Lung (tissue), 17 donors: ENCODE measurements at places on chromosomes 1 and 21. TPM values are rescaled to one million over a fixed set of nuclear protein-coding genes. Genes with fewer than 3 reads are reported as not detected.

RNASEL gene
- 9.7 TPM for total RNA-seq

LAMB3 gene
- 72.6 TPM for total RNA-seq

FAM177B gene
- total RNA-seq, result 0.54 TPM

TCHHL1 gene
- not detected for total RNA-seq

DNA sequence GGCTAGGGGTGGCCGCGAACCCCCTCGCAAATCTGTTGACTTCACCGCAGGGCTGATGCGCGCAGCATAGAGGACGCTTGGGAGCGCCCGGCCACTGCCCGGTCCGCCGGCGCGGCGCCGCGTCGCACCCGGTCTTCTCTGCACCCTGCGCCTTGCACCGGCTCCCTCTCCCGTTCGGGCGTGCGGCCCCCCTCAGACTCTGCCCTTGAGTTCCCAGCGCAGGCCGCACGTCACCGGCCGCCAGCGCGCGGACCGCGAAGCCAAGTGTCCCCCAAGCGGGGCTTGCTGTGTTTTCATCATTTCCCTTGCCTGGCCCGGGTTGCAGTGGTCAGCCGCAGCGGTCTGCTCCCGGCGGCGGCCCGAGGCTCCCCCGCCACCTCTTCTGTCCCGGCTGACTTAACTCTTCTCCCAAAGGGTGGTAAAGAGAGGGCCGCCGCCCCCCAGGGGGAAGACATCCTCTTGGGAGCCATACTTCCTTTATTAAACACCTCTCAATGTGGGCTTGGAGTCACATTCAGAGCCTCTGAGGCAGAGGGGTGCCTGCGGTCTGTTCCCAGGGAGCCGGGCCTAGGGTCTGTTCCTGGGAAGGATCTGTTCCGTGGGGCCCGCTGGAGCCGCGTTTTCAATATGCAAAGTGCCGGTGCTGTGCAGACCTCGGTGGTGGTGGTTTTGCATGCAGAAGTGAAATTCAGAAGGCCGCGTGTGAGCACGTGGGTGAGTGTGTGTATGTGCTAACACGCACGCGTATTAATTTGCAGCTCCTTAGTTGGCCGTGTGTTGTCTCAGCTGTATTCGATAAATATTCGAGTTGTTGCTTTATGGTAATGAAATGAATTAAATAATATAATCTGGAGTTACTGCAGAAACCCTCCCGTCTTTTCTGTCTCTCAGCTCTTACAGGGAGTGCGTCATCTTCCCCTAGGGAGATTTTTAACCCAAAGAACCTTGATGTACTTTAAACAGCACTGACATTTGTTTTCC, 17.6 kb downstream of the PBX1 start:
- peak overlapping the region; percentile 44 for H3K27ac ChIP-seq
- peak; percentile 73 for DNase-seq
- H3K4me1 ChIP-seq, result peaks cover 12% of the 10 kb centered on the region
- no peaks in the 10 kb centered on the region for H3K27me3 ChIP-seq

GRCh38 chr1:84031802-84032327, 32.9 kb upstream of the TTLL7 start:
- H3K27me3 ChIP-seq, result no peaks in the 10 kb centered on the region
- peak; percentile 3 for DNase-seq
- H3K36me3 ChIP-seq, result no peaks in the 10 kb centered on the region

GRCh38 chr1:47766832-47767740, 230.1 kb downstream of the TRABD2B start:
- no peak for DNase-seq
- H3K36me3 ChIP-seq, result no peaks in the 10 kb centered on the region
- H3K4me3 ChIP-seq, result no peak overlapping the region
- H3K27me3 ChIP-seq, result no peaks in the 10 kb centered on the region

- no peaks in the 10 kb centered on the region for H3K4me1 ChIP-seq
- DNase-seq, result peak; percentile 74
- H3K27ac ChIP-seq, result peak within 1 kb of the TSS; percentile 78
- H3K27me3 ChIP-seq, result no peaks in the 10 kb centered on the region
- peak within 1 kb of the TSS; percentile 81 for H3K4me3 ChIP-seq
Observed at GRCh38 chr1:201888282-201889089, at the start of gene SHISA4. Gene SHISA4 (plus strand): TSS chr1:201888898. CDS start chr1:201888995, 97 bp downstream.

DNA sequence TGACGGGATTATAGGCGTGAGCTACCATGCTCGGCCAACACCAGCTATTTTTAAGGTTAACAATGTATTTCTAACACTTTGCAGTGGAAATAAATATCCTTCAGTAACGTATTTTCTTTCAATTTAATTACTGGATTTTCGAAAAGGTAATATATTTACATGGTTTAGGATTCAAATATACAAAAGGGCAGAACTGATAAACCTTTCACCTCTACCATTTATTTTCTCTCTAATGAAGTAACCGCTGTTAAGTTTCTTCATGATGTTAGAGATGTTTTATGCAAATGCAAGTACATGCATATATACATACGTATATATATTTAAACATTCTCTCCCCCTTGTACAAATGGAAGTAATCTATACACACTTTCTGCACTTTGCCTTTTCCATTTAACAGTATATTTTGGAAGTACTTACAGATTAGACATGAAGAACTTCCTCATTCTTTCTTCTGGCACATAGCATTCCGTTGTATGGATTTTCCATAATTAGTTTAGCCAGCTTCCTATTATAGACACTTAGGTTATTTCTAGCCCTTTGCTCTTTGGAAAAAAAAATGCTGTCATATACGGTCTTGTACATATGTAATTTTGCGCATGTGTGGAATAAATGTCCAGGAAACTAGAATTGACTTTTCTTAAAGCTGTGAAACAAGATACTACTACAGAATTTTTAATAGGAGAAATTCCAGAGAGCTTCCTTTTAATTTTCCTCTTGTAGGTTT, 14.9 kb upstream of the HJV start:
- no peak for DNase-seq
- no peak overlapping the region for H3K4me3 ChIP-seq
- H3K27ac ChIP-seq, result no peak overlapping the region
- H3K4me1 ChIP-seq, result peaks cover 8% of the 10 kb centered on the region
- H3K36me3 ChIP-seq, result no peaks in the 10 kb centered on the region

- H3K4me3 ChIP-seq, result no peak overlapping the region
- H3K27ac ChIP-seq, result no peak overlapping the region
- no peak for DNase-seq
Observed at GRCh38 chr1:226162898-226163297, 23.6 kb downstream of the ACBD3 start.

- DNase-seq, result no peak
- no peaks in the 10 kb centered on the region for H3K36me3 ChIP-seq
- H3K4me1 ChIP-seq, result no peaks in the 10 kb centered on the region
- no peak overlapping the region for H3K4me3 ChIP-seq
- H3K27me3 ChIP-seq, result no peaks in the 10 kb centered on the region
- H3K27ac ChIP-seq, result no peak overlapping the region
Observed at GRCh38 chr1:182080040-182080439, 18.5 kb upstream of the ZNF648 start.

DNA sequence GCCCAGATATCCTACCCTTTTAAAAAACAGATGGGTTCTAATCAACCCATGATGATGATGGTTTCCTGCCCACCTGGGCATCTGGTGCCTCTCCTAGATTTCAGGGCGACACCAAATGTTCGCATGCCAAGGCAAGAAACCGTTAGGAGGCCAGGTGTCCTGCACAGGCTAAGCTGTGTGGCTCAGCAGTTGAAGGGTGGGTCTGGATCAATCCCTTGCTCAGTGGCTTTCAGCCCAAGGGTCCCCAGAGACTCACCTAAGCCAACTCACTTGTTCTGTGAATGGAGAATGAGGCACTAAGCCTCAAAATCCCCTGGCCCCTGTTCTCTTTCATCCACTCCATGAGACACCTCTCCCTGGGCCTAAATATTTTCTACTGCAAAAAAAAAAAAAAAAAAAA, 169.1 kb upstream of the EDN2 start:
- no peaks in the 10 kb centered on the region for H3K27me3 ChIP-seq
- no peaks in the 10 kb centered on the region for H3K4me1 ChIP-seq
- no peak overlapping the region for H3K27ac ChIP-seq
- H3K36me3 ChIP-seq, result no peaks in the 10 kb centered on the region
- no peak overlapping the region for H3K4me3 ChIP-seq
- no peak for DNase-seq

DNA sequence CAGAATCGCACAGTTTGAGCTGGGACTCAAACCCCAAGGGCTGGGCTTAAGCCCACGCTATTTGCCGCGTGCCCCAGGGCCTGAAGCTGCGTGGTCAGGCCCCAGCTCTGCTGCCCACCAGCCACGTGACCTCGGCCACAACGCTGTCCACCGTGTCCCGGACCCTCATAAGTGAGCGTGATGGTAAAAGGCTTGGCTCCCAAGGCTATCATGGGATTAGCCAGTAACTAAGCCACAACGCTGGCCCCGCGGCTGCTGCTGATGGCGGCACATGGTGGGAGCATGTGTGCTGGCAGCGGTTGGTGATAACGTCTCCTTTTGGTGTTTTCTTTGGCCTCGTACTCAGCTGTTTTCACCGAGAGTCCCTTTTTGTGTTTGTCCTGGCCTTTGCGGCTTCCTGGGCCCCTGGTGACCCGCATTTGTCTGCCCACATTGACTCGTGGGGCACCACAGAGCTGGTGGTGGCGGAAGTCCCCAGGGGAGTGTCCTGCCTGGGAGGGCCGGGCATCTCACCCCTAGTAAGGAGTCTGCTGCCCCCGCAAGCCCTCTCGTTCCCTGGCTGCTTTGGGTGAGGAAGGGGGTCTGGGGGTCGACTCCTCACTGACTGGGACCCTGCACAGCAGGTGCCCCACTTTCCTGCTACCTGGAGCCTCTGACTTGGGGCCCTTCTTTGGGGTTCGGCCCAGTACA, 29.3 kb downstream of the PRKCZ start:
- no peak for DNase-seq
- no peaks in the 10 kb centered on the region for H3K36me3 ChIP-seq
- peaks cover 2% of the 10 kb centered on the region for H3K4me1 ChIP-seq
- no peak overlapping the region for H3K4me3 ChIP-seq
- no peak overlapping the region for H3K27ac ChIP-seq

- DNase-seq, result peak; percentile 74
- no peaks in the 10 kb centered on the region for H3K4me1 ChIP-seq
- H3K27ac ChIP-seq, result no peak overlapping the region
- no peak overlapping the region for H3K4me3 ChIP-seq
Observed at GRCh38 chr1:58592522-58593134, 15.6 kb upstream of the TACSTD2 start.
